Fibroblast of upper back skin (primary cell): ENCODE measurements at places on chromosomes 4 and X.

DNA sequence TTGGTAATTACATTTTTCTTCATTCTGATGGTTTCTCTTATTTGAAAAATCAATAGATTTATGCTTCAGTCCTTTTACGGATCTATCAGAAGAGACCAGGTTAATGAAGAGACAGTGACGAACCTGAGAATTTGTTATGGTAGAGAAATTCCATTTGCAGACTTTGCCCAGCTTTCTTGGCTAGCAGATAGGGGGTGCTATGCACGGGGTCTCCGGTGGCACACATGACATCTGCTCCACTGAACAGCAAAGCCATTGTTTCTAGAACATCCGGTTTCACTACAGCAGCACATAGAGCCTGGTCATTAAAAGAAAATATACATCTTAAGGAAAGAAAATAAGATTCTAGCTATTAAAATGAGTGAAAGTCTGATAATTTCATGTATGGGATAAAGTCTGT is 85.1 kb downstream of the ARAP2 start:
- DNase-seq = no peak

GRCh38 chrX:41025926-41026701 is 59.1 kb upstream of the USP9X start:
- peak; percentile 32 for DNase-seq

DNA sequence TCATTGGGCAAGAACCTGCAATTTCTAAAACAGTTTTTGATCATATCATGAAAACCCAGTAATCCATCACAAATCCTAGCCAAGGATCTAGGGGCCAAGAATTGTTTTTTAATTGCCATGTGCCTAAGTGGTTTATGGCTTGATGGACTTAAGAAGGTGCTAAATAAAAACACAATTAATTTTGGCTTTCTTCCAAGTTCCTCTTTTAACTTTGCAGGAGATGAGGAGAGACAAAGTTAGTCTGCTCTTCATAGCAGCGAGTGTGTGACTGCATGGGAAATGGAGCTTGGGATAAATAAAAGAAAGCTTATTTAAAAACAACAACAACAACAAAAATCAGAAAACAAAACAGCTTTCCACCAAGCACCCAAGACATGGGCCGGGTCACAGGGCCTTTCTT is 41.4 kb downstream of the ARHGEF9 start:
- no peak for DNase-seq

DNA sequence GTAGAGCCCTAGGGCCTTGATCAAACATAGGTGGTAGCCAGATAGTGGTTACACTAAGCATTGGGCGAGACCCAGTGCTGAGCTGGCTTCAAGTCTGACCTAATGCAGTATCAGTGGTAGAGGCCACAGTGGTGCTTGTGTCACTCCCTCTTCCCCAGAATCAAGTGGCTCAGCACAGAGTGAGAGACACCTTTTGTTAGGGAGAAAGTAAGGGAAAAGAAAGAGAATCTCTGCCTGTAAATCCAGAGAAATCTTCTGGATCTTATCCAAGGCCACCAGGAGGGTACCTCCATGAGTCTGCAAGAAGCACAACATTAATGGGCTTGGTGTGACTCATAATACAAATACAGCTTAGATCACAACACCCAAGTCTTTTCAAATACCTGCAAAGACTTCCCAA is 117.7 kb upstream of the SLC6A14 start:
- DNase-seq = no peak

DNA sequence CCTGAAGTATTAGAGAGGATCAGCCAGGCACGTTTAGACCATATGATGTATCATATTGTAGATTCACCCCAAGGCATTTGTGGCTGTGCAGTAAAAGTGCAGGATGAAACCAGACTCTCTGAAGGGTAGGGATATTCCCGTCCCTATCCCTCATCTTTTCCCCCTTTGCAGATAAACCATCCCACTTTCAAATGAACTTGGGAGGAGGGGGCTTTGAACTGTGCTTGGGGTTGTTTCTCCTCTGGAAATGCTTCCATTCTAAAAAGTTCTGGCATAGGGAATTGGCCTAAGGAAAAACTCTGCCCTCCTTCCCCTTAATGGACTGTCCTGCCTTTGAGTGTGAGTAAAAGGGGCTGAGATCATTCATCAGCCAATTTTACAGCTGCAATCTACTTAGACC is 23.8 kb downstream of the SNCA start:
- DNase-seq = no peak

DNA sequence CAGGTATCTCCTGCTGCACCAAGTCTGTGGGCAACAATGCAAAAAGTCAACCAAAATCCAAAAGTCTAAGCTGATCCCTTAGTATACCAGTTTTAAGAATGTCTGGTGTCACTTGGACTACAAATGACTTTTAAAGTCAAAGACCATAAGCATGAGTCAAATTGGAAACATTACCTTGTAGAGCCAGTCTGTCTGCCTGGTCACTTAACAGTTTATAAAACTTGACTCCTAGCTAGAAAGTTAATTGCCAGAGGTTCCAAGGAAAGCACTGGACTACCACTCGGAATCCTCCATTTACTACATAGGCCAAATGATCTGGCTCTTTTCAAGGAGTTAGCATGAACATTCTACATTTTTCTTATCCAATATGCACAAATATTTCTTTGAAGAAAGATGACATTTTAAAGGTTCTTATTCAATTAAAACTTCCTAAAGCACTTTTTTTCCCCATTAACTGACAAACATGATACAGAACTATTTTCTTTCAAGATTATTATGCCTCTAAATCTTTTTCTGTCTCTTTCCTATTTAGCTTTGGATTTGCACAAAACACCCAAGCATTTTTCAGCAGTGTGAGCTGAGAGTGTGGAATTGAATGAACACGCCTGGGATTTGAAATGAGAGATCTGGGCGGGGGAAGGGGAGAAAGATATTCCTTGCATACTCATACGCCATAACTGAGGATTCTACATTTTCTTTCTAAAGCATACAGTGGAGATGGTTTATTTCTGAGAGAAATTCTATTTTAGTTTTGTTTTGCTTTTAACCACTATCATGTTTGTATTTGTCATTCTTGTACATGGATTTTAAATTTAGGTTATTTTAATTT is 188.4 kb downstream of the SHROOM3 start:
- DNase-seq = peak; percentile 36

DNA sequence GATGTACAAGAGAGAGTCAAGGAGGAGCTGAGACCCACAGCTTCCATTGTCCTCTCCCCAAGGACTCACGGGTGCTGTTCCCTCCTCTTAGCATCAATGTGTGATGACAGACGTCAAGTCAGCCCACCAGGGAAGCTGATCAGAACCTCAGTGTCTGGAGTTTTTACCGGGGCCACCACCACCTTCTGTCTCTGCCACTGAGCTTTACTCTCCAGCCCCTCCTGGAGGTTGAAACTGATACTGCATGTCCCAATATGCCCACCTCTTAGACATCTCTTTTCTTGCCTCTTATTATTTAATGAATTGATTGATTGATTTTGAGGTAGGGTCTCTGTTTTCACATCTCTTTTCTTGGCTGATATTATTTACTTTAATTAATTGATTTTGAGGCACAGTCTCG is 10.3 kb upstream of the AKAP17A start:
- DNase-seq = peak; percentile 18
